Right renal cortex interstitium (tissue), 3 donors: ENCODE measurements at places on chromosomes 3 and 15. TPM values are rescaled to one million over a fixed set of nuclear protein-coding genes. Genes with fewer than 3 reads are reported as not detected.

Gene DPPA2
- polyA plus RNA-seq, result 1.4 TPM

Gene SEMA3G
- polyA plus RNA-seq, result 29.1 TPM

Gene TMIE
- 1.1 TPM for polyA plus RNA-seq

Gene PRSS50
- polyA plus RNA-seq, result 1.4 TPM

Gene SPATA12
- not detected for polyA plus RNA-seq

Gene TMC3
- 0.12 TPM for polyA plus RNA-seq

Gene TEX264
- 63.5 TPM for polyA plus RNA-seq

Gene SSUH2
- 3.8 TPM for polyA plus RNA-seq

Gene DNAH12
- polyA plus RNA-seq, result 2.0 TPM

Gene ZNF80
- polyA plus RNA-seq, result not detected

Gene SERINC4
- polyA plus RNA-seq, result not detected

Gene FAM174B
- polyA plus RNA-seq, result 31.9 TPM

Gene GP5
- 0.47 TPM for polyA plus RNA-seq

Gene GOLGA8K
- polyA plus RNA-seq, result 0.81 TPM

Gene RHCG
- polyA plus RNA-seq, result 2.4 TPM

Gene PFN2
- polyA plus RNA-seq, result 490 TPM

Gene MEX3B
- polyA plus RNA-seq, result 11.8 TPM

Gene TGM4
- 0.11 TPM for polyA plus RNA-seq

Gene EPHB1
- 6.2 TPM for polyA plus RNA-seq

Gene LIPH
- 1.5 TPM for polyA plus RNA-seq

Gene OR5K2
- polyA plus RNA-seq, result not detected

Gene ACY1
- 87.7 TPM for polyA plus RNA-seq

Gene RTP3
- not detected for polyA plus RNA-seq

Gene ISLR
- polyA plus RNA-seq, result 49.7 TPM

Gene CAPN3
- 24.6 TPM for polyA plus RNA-seq

Gene BAHD1
- polyA plus RNA-seq, result 19.6 TPM

Gene TP63
- 0.58 TPM for polyA plus RNA-seq

Gene IL17RC
- 35.9 TPM for polyA plus RNA-seq

Gene ROPN1
- not detected for polyA plus RNA-seq

Gene LINGO1
- polyA plus RNA-seq, result 14.8 TPM

Gene ZBED2
- polyA plus RNA-seq, result 0.18 TPM

Gene SEMA5B
- polyA plus RNA-seq, result 17.5 TPM

Gene NLGN1
- 4.8 TPM for polyA plus RNA-seq

Gene GPR149
- polyA plus RNA-seq, result not detected
